NCI-H526 (cell line): ENCODE measurements at places on chromosomes 11 and 22.

DNA sequence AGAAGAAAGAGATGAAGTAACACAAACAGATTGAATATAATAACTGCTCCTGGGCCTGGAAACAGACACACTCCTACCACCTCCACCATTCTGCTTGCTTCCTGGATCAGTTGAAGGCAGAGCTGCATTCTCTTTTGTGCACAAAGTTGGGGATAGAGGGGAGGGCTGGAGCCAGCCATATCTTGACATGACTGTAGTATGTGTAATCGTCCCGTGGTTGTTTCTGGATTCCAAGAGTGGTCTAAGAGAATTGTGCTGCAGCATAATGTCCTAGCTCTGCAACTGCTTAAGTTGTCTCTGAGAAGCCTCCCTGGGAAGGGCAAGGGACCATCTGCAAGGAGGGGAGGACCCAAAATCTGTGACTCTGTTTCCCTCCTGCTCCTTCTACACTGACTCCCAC lies 3.2 kb downstream of the CRY2 start:
- no peak for DNase-seq

DNA sequence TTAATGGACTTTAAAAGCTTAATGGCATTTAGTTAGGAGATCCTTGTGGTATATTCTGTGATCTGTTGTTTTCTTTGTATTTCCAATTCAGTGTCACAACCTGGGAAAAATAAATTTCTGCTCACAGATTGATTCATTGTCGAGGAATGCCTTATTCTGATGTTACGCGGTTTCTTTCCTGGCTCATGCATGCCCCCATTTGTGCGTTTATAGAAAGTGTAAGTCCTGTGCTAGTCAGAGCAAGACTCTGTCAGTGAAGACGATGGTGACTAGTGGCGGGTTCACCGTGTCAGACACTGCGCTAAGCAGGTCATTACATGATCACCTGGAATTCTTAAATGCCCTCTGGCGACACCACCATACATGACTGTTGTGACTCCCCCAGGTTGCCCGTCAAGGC lies 169.4 kb downstream of the TBC1D22A start:
- DNase-seq, result no peak

- no peak for DNase-seq
Measured at GRCh38 chr11:16240687-16241086, 115.7 kb downstream of the SOX6 start.

DNA sequence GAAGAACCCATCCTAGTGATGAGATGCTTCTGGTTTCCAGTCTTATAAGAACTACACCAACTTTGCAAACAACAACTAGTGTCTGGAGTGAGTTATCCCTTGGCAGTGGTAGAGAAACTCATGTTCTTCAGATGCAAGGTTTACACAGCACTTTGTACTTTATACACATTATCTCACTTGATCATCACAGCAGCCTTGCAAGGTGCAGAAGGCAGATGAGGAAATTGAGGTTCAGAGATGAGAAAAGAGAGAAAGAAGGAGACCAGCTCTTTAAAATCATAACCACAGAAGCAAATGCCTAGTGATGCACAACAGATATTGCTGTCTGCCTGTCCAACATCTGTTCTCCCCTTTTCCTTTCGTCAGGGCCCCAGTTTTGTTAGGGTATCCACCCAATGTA lies 16.7 kb upstream of the CD44 start:
- no peak for DNase-seq

DNA sequence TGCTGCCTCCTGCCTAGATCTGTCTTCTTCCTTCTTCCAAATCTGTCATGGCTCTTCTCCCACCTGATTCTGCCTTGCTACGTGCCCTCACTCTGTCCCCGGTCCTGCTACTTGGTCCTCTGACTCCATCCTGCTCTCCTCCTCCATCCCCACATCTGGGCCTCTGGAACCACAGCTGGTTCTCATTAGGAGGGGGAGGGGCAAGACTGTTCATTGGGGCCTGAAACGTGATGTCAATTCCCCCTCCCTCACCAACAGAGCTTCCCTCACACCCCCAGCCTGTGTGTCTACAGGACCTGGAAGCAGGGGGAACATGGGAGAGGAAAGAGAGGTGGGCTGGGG lies 9.1 kb downstream of the DCHS1 start:
- no peak for DNase-seq

DNA sequence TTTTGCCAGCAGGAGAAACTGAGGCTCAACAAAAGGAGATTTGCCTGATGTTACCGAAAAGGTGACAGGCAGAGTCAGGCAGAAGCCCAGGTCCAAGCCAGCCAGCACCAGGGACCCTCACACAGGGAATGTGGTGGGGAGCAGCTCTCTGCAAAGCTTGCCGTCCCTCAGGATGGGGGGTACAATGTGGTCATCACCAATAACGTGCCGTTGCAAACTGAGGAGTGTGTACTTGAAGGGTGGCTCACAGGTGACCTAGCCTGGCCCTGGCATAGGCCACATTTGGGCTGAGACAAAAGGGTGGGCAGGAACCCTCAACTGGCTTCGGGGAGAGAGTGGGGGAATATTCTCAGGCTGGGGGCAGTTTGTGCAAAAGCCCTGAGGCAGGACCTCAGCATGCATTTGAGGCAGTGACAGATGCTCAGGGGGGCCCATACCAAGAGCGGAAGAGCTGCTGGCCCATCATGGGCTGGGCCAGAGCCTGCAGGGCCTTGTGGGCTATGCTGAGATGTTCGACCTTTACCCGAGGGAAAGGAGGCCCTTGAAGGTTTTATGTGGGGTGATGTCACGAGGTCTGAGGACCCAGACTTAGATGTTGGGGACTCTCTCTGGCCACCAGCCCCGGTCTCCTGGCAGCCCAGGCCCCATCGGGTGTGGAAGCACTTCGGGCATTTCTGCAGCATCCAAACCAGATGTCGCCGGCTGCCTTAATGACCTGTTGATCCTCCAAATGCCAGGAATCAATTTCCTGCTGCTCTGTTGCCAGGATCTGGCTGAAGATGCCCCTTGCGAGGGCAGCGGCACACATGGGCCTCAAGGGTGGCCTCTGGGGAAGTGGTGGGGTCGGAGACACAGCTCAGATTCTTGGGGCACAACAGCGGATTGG lies 57.4 kb upstream of the SHISAL1 start:
- no peak for DNase-seq

DNA sequence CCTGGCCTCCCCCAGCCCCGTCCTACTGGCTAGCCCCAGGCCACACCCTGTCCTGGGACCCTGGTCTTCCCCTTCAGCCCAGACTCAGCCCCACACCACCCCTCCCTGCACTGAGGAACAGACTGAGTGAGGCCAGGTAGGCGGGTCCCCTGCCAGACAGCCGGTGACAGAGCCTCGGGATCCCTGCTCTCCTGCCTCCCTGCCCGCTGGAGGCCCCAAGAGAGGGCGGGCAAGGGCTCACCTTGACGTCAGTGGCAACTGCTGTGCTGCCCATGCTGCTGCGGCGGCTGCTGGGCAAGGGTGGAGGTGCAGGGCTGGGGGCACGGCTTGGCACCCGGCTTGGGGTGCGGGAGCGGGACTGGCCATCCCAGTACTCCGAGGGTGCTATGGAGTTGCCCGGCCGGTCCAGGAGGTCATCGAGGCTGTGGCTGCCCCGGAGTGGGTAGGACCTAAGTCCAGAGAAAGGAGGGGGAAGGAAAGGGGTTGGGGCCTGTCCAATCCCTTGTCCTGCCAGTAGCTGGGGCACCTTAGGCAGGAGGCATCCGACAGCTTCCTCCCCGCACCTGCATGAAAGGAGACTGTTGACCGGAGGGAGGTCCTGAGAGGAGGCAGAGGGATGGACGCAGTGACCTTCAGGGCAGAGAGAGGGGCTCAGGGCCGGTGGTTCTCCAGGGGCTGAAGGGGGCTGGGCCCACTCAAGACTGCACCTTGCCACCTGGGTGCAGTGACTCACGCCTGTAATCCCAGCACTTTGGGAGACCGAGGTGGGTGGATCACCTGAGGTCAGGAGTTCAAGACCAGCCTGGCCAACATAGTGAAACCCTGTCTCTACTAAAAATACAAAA lies 2.2 kb upstream of the SLC16A8 start:
- no peak for DNase-seq
